ENCODE measurements at places on chromosomes 5 and 9.

GRCh38 chr5:33526755-33527154, 86.0 kb downstream of the TARS1 start:
- no peak for DNase-seq

GRCh38 chr5:92659246-92659645, 921.8 kb downstream of the NR2F1-AS1 start:
- DNase-seq, result no peak

- no peak for DNase-seq
Observed at GRCh38 chr9:137984520-137985257, 107.1 kb downstream of the CACNA1B start.

GRCh38 chr9:129496473-129497004, 124.4 kb downstream of the C9orf50 start:
- DNase-seq, result no peak

DNA sequence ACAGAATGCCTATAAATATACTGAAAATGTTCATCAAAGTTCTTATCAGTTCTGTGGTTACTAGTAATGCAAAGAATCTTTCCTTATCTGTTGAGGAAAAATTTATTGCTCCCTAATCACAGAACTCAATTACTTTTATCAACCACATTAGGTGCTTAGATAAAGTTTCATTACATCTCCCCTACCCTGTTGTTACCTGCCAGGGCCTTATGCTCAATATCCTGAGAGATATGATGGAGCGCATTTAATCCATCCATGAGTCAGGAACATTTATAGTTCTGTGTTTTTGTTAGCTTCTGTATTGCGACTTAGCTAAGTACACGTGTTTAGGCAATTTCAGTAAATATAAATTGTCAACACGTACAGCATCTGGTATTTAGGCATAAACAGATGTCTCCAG, 164.3 kb upstream of the ST8SIA4 start:
- no peak for DNase-seq

GRCh38 chr5:180315762-180316212, 23.9 kb upstream of the MAPK9 start:
- DNase-seq, result no peak

- no peak for DNase-seq
Observed at GRCh38 chr5:10578293-10578665, 14.4 kb downstream of the ANKRD33B start.

DNA sequence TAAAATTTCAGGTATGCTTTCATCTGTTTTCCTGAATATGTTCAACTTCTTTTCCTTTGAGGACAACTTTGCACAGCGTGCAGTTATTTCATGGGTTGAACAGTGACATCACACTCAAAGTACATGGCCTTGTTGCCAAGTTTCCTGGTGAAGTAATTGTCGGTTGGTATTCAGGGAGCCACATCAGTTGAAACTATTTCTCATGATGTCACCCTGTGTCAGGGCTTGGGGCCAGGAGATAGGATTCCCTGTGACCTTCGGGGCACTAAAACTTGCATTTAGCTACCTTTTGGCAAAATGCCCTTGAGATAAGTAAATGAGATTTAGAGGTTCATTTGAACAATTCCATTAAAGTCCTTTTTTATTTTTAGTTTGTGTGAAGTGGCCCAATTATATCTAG, 383.9 kb downstream of the SH3GL2 start:
- DNase-seq, result no peak

GRCh38 chr9:78866207-78867132, 569.5 kb downstream of the PSAT1 start:
- DNase-seq, result no peak

DNA sequence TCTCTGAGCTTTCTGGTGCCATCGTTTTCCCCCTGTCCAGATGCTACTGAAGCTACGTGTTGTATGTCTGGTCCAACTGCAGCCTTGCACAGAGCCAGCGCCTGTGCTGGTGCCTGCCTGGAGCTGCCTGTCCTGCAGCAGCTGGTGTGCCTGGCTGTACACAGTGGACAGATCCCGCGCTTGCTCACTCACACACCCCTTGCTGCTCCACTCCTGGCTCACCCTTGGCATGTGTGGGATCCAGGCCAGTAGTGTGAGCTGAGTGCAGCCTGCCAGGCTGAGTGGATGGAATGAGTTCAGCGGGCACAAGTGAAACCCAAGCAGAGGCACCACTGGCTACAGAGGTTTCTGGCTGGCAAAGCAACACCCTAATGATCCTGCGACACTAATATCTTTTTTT, 40.4 kb downstream of the FER start:
- no peak for DNase-seq

- DNase-seq, result no peak
Observed at GRCh38 chr5:138694146-138694545, 59.1 kb upstream of the CTNNA1 start.

GRCh38 chr9:125407974-125408900, 146.6 kb downstream of the GAPVD1 start:
- DNase-seq, result no peak

DNA sequence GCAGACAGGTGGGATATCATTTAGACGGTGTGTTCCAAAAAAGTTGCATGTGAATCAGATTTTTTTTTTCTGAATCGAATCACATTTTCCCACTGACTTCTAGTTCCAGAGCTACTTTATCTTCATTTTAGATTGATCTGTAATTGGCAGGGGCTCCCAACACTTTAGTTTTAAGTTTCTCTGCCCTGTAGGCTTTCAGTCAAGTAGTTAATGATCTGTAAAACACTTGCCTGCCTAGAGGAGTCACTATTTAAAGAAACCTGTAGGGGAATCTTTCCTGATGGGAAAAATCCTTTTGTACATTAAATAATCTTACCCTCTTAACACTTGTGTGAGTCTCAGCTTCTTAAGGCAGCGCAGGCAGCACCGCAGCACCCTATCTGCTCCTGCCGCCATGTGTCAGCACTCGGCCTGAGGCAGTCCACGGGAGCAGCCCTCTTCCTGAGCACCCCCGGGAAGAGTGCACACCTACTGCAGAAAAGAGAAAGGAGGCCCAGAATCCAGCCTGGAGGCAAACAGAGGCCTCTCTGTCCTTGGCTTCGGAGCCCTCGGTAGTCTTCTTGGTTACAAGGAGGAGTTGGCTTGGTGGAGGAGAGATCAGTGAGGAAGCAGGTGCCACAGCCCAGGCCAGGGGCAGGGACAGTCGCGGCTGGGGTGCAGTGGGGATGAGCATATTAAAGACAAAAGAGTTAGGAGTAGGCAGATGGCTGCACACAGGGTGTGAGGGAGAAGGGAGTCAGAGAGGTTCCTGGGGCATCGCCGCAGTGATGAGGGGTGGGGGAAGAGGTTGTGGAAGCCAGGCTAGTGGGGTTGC, 209.3 kb downstream of the GAPVD1 start:
- no peak for DNase-seq

DNA sequence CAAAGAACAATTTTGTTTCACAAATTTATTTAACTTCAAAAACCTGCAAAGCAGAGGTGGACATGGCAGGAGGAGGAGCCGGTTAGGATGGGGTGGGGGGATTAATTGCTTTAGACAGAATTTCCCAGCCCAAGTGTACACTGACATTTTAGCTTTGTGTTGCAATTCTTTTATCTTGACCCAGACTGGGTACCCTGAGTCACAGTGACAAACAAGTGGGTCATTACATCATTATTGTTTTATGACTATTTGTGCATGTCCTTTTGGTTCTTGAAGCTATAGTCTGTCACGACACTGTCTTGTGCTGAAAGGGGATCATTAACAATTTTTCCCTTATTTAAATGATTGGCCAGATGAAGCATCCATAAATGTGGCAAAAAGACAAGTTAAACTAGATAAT, 84.5 kb upstream of the VCAN start:
- DNase-seq, result no peak

- no peak for DNase-seq
Observed at GRCh38 chr9:133133681-133134387, 12.8 kb upstream of the RALGDS start.

- DNase-seq, result no peak
Observed at GRCh38 chr9:33123407-33124031, 43.6 kb downstream of the B4GALT1 start.

DNA sequence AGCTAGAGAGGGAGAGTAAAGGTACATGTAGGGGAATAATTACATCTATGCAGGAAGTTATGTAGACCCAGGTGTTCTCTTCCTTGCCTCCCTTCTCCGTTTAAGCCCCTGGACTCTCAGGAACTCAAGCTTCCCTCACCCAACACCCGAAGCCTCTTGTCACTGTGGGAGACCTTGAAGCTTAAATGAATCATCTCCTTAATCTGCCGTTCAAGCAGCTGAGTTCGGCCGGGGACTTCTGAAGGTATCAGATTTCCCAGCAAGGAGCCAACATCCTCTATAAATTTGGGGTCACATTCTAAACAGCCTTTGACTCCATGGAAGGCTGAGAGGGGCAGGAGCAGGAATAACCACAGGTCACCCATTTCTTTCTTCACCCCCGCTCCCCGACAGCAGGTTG, 412 bp downstream of the IZUMO3 start:
- no peak for DNase-seq
